Activated T-cell treated with anti-CD3 and anti-CD28 coated beads, Interleukin-2, amount 50 U/mL, for 72 hours (primary cell): ENCODE measurements at places on chromosomes 13 and 19.

DNA sequence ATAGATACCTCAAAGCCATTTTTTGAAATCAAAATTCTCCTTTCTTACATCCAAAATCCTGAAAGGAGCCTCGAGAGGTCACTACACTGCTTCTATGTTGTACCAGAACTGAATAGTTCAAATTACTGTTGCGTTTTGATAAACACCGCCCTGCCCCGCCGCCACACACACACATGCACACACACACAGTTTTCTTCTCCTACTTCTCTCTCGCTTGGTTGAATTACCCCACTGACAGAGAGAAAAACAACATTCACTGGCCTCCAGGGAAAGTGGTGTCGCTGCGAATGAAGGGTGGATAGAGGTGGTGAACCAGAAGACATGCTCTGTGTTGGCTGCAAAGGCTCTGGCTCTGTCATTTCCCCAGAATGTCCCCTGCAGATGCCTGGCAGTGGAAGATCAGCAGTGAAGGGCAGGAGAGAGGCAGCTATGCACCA lies 183.4 kb upstream of the RFC3 start:
- peaks cover 26% of the 10 kb centered on the region for H3K4me1 ChIP-seq
- no peak overlapping the region for H3K27ac ChIP-seq
- peaks cover 24% of the 10 kb centered on the region for H3K27me3 ChIP-seq
- no peak overlapping the region for H3K4me3 ChIP-seq
- DNase-seq: no peak
- H3K36me3 ChIP-seq: no peaks in the 10 kb centered on the region

- H3K27ac ChIP-seq: no peak overlapping the region
- H3K27me3 ChIP-seq: peaks cover 39% of the 10 kb centered on the region
- no peak overlapping the region for H3K4me3 ChIP-seq
- no peaks in the 10 kb centered on the region for H3K4me1 ChIP-seq
Observed at GRCh38 chr13:36715841-36716240, 42.0 kb downstream of the SERTM1 start.

GRCh38 chr19:32550666-32551065 lies 30.3 kb upstream of the PDCD5 start:
- DNase-seq: no peak
- H3K4me1 ChIP-seq: no peaks in the 10 kb centered on the region
- H3K36me3 ChIP-seq: no peaks in the 10 kb centered on the region
- H3K27ac ChIP-seq: no peak overlapping the region
- H3K4me3 ChIP-seq: no peak overlapping the region

GRCh38 chr19:15815306-15815705 lies at the start of gene OR10H1:
Gene OR10H1 (minus strand): TSS chr19:15815664. CDS start chr19:15808037, 7,627 bp downstream.
- H3K27me3 ChIP-seq: peaks cover 23% of the 10 kb centered on the region
- H3K36me3 ChIP-seq: no peaks in the 10 kb centered on the region
- H3K4me3 ChIP-seq: no peak within 1 kb of the TSS
- DNase-seq: no peak

GRCh38 chr13:67791047-67791446 lies 560.9 kb upstream of the PCDH9 start:
- H3K27me3 ChIP-seq: no peaks in the 10 kb centered on the region
- no peak for DNase-seq
- H3K4me1 ChIP-seq: no peaks in the 10 kb centered on the region
- H3K4me3 ChIP-seq: no peak overlapping the region
- no peak overlapping the region for H3K27ac ChIP-seq

- no peak for DNase-seq
- no peak overlapping the region for H3K4me3 ChIP-seq
- H3K4me1 ChIP-seq: no peaks in the 10 kb centered on the region
- no peaks in the 10 kb centered on the region for H3K27me3 ChIP-seq
Observed at GRCh38 chr13:63336549-63336948, 1920.9 kb upstream of the PCDH20 start.
